DMS53 (cell line): ENCODE measurements at places on chromosomes 1 and 21.

DNA sequence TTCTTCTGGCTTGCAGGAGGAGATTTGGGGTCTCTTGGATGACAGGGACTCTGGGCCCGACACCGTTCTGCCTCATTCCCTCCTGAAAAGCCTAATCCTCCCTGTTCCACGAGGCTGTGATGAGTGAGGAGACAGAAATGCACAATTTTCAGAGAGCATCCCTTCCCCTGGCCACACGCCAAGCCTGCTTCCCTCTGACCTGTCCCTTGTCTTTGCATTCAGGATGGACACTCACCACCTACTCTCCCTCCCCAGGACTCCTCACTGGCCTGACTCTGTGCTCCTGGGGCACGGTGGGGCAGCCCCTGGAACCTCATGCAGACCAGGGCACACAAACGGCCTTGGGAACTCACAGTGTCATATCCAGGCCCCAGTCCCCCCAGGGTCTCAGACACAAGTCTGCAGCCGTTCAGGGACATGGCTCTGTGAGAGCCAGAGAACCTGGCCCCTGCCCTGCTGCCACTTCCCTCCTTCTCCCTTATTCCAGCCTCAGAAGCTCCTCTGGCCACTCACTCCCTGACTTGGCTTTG lies 3.5 kb upstream of the PRAMEF12 start:
- DNase-seq: no peak

DNA sequence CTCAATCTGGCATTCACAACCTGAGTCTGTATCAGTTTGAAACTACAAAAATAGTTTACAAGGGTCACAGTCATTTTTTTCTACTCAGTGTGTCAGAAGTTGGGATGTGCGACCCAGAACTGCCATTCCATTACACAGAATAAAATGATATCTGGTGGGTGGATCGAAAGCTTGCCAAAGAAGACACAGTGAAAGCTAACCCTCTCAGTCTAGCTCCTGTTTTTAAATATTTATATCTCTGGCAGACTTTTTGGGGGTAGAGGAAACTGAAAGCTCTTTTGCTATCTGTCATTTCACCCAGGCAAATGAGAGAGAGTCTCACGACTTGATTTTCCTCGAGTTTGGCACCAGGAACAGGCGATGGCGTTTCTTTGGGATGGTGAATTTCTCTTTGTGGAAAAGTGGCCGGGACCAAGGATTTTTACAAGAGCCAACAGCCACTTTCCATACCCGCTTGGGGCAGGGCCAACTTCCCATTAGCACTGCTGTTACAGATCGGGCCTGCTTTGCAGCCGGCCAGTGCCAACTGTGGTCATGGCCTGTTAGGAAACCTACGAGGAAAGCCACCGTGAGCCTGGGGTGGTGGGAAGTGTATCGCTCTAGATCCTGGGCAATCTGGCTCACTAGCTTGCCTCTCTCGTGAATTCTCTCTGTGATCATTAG lies 185.5 kb upstream of the NFIA start:
- no peak for DNase-seq

DNA sequence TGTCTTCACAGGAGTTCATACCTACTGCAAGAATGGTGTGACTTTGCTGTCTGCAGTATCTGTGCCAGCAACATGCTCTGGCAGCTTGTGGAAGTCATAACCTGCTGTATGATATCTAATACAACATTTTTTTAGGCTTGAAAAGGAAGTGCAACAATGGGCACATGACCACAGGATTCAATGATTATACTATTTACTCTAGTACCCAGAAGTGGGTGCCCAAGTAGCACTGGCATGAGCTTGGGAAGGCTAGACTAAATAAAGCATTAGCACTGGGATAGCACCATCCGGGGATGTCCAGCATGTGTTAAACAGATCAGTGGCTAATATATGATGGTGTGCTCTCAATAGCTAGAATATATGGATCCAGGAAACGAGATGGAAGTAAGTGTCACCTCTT lies 98.6 kb upstream of the PDE4B start:
- peak; percentile 64 for DNase-seq

DNA sequence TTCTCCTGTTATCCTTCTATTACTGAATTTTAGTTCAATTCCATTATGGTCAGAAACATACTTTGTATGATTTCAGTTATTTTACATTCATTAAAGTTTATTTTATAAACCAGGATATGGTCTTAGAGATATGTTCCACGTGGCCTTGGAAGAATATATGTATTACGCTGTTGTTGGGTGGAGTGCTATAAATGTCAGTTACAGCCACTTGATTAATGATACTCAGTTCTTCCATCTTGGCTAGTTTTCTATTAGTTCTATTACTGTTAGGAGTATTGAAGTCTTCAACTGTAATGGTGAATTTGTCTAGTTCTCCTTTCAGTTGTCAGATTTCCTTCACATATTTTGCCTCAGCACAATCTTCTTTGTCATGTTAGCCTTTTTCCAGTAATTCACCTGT lies 26.7 kb downstream of the CCSAP start:
- DNase-seq: no peak

- no peak for DNase-seq
Observed at GRCh38 chr1:30668024-30668423, 55.4 kb downstream of the MATN1 start.

DNA sequence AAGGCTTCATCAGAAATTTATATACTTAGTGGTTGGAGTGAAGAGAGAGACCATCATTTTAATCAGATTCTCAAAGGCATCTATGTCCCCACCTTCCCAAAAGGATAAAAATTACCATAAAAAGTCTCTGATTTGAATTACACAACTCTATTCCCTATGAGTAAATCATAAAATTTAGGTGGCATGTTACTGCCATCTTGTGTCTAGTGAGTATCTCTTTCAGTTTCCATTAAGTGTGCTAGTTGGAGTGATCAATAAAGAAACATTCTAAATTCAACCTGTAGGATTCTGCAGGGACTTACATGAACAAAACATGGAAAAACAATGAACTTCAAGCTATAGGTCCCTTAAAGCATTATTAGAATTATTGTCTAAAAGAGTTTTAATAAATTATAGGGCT lies 655.4 kb downstream of the LTN1 start:
- peak; percentile 57 for DNase-seq

DNA sequence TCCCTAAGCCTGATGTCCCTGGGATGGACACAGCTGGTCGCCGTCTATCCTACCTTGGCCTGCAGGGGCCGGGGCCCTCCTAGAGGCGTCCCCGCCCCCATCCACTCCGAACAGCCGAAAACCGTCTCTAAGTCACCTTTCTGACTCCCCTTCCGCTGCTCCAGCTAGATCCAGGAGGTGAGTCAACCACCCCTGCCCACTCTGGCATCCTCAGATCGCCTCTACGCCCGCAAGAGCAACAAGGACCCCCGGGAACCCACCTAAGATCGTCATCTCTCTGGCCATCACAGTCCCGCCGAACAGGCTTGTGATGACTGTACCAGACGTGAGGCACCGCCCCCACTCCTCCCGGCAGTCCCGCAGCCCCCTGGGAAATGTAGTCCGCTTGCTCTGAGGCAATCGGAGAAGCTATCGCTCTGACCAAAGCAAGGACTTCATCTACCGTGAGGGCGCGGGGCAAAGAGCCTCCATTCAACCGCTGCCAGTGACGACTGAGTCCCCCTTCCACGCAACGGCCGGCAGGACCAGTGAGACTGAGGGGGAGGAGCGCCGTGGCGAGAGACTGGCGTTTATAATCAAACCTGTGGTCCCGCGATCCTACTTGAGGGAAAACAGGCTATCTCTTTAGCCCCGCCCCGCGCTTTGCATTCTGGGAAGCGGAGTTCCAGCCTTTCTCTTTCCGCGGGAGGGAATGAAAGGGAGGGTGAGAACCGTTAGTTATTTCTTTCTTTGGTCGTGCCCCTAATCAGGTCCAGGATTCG lies at the start of gene HSPA13:
HSPA13 (minus strand) TSS at position 312 of the 761 bp plus-strand sequence; CDS start at position 285, 27 bp downstream.
- peak; percentile 99 for DNase-seq

GRCh38 chr1:157438146-157438545 lies 114.2 kb downstream of the FCRL5 start:
- no peak for DNase-seq

DNA sequence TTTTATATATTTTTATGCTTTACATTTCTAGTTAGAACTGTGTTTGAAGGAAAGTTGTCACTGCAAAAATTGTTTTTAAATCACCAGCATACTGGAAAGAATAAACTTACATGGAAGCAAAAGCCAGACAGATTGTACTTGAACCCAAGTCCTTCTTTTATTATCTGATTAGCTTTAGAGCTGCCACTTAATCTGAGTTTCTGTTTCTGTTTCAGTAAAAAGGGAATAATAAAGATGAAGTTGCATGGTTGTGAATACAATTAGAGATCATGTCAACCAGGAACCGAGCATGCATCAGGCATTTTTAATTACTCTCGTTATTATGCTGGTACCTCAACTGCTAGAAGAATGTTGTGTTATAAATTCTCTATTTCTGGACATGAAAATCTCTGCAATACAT lies 76.9 kb upstream of the EXO1 start:
- no peak for DNase-seq

- no peak for DNase-seq
Observed at GRCh38 chr1:229879746-229880145, 187.3 kb upstream of the GALNT2 start.

GRCh38 chr1:225995919-225996864 lies 3.0 kb downstream of the SDE2 start:
- DNase-seq: no peak

- DNase-seq: no peak
Observed at GRCh38 chr1:14724678-14725077, 126.2 kb downstream of the KAZN start.

DNA sequence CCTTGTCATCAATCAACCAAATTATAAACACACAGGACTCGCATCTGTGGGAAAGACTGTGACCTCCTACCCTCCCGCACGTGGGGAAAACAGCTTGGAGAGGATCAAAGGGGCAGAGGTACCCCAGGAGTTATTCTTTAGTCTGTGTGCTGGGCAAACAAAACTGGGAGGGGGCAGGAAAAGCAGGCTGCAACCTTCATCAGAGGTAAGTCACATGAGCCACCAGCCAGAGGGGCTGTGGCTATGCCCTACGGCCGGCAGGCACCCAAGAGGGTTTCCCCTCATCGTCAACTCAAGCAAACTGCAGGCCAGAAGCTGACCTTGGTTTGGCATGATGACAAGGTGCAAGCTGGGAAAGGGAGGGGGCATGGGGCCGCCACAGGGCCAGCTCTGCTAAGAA lies 12.5 kb downstream of the SMIM12 start:
- no peak for DNase-seq

- peak; percentile 9 for DNase-seq
Observed at GRCh38 chr1:18322368-18323032, 158.2 kb upstream of the KLHDC7A start.

DNA sequence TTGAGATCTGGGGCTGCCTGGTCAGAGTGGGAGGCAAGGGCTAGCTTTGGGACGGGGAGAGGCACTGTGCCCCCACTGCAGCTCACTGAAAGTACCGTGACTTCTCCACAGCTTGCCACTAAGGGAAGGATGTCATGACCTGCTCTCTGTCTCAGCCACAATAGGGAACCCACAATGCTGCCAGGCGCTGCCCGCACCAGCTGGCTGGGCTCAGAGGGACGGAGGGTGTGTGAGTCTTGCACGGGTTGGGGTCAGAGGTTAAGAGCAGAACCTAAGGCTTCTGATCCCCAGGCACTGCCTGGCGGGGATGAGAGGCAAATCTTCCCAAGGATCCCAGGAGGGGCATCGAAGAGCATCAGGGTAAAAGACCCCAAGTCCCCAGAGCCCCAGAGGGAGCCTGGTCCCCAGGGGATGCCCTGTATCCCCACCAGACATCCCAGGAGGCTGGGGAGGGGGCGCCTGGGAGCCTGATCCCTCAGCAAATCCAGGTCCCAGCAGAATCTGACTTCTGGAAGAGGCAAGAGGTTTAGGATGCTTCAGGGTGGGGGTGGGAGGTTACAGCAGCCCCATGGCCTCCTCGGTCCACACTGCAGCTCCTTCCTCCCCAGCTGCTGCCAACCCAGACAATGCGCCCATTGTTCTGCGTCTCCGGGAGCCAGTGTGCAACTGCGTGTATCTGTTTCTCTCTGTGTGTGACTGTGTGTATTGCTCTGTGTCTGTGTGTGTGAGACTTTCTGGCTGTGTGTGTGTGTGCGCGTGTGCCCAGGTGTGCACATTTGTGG lies 2.0 kb upstream of the MARCKSL1 start:
- DNase-seq: no peak

DNA sequence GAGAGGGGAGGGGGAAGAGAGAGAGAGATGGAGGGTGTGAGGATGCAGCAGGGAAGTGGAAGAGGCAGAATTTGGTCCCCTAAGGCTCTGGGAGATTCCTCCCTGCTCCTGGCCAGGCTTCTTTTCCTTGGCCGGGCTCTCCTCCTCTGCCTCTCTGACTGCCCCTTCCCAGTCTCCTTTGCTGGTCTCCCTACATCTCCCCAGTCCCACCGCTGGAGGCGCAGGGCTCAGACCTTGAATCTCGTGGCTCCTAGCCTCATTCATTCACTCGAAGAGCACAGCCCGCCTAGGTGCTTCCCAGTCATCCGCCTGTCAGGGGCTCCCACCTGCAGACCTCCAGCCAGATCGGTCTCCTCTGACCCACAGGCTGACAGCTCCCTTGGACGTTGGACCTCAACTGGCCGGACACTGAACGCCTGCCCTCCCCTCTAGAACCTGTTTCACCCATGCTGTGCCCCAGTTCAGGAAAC lies 76.5 kb downstream of the VWA5B1 start:
- peak; percentile 63 for DNase-seq

DNA sequence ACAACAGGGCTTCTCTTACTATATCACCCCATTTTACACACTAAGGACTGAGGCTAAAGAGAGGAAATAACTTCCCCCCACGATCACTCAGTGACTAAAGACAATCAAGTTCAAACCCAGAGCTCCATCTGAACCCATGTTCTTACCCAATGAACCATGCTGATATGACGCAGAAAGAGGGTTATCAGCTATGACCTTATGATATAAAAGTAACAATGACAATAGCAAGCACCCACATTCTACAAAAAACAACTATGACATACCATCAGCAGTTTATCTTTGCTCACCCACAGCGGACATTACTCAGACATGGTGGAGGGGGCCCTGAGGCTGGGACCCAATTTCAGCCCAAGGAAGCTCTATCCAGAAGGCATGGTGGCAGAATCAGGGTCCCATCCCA lies 75.7 kb downstream of the PTPN14 start:
- no peak for DNase-seq

DNA sequence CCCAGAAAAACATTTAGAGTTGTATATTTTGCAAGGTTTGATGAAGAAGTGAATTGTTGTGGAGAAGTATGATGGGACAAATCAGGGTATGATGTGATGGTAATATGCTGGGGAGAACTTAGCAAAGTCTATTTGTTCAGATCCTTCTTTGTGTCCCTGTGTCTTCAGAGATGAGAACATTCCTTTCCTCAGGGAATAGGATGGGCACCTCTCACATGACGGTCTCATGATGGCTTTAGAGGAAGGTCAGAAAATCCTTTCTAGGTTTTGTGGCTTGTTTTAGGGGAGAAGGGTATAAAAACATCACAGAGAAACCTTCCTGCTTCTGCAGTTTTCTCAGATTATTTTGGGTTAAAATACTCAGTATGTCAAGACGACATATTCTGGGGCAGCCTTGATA lies 171.3 kb upstream of the NRIP1 start:
- no peak for DNase-seq

DNA sequence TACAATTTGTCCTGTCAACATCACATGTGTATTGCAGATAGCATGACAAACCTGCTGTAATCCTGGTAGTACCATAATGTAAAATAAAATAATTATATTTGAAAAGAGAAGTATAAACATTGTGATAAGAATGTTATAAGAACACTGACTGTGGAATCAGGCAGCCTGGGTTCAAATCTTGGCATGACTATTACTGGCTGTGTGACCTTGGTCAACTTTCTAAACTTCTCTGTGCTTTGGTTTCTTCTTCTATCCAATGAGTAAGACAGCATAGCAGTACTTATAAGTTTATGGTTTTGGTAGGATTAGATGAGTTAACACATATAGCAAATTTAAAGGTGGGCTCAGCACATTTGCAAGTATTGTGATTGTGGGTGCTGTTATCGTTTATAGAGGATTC lies 147.1 kb downstream of the NOS1AP start:
- DNase-seq: no peak
